ENCODE measurements at places on chromosomes 1 and 21.

DNA sequence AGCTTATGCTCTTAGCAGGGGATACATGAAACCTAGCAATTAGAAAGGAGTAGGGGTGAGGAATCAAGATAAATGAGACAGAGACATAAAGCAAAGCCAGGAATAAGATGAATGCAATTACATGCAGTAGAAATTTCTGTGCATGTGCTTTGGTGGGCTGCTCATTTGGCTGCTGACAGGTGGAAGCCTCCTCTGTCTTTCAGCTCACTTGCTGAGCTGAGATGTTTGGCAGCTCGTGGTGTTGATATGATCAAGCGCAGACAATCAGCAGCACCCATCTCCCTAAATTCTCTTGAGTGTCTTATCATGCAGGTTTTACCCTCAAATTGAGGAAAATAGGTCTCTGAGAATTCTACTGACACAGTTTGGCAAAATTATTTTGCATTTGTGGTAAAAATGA lies 108.3 kb upstream of the CD34 start:
- no peak for DNase-seq

DNA sequence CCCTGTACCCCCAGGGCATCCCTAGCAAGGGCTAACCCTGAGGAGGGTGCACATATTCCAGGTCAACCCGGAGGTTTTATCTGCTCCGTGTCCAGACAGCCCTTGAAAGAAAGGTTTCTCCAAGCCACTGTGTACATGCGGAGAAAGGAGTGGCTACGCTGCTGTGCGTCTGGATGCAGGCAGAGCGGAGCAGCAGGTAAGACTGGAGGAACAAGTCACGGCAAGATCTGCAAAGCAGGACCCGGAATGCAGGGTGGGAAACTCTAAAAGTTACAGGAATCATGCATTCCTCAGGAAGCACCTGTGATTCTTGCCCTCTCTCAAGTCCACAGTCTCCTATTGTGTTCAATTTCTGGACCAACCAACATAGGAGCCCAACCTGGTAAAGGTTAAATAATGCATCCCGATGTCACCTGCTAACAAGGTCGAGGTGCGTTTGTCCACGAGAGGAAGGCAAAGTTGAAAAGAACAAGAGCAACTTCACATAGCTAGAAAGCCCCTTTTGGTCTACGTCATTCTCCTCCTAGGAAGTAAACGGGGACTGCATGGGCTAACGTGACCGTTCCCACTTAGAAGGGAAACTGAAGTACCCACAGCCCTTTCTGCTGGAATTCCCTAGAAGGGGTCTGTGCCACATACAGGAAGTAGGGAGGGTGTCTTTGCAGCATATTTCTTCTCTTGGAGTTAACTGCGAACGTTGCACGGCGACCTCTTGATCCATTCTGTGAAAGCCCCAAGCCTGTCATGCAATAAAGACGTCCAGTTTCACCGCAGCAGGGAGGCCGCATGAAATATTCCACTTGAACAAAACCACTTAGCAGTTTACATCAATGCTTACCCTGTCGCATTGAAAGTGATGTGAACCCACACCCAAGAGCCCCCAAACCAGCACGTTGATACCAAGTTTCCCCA lies 5.8 kb downstream of the TIAM1 start:
- no peak for DNase-seq

GRCh38 chr1:34270181-34270580 lies 93.5 kb downstream of the C1orf94 start:
- DNase-seq = no peak

DNA sequence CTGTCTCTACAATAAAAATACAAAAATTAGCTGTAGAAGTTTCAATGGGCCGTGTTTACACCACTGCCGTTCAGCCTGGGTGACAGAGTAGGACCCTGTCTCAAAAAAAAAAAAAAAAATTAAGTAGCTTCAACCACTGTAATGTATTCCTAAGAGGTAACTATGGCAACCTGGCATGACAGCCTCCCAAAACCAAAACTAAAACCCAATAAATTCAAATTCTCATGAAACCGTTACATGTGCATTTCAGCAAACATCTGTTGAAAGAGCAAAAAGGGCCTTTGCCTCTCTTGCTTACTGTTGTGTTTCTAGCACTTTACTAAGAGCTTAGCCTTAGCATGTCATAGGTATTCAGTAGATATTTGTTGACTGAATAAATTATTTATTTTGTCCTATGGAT lies 33.5 kb downstream of the ODR4 start:
- DNase-seq = no peak

DNA sequence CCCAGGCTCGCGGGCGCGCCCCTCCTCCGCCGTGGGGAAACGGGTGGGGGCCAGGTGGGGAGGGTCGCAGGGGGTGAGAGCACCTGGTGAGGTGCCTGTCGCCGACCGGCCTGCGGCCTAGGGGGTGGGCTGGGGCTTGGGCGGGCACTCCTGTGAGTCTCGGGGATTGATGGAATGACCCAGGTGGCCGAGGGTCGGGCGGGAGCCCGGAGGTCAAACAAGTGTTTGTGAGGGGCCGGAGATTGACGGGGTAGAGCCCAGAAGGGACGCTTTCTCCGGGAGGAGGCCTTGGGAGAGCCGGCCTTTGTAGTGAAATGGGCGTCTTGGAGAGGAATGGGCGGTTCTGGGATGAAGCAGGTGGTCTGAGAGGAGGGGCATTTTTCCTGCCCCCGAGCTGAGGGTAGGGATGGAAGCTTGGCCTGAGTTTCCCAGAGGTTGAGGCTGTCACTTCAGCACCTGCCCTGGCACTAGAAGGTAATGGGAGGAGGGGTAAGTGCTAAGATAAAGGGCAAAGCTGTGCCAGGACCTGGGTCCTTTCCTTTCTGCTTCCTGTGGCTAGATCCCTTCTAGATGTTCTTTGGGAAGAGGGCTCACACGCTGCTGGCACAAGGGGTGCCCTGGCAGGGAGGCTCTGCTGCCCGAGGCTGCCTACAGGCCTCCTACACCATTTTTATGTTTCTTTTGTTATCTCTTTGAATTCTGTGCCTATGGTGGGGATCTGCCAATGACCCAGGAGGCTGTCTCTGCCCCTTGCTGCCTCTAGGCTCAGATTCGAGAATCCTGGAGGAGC lies 56.1 kb downstream of the NDUFS5 start:
- no peak for DNase-seq

- DNase-seq = no peak
Measured at GRCh38 chr1:83849191-83850061, 149.5 kb downstream of the TTLL7 start.

DNA sequence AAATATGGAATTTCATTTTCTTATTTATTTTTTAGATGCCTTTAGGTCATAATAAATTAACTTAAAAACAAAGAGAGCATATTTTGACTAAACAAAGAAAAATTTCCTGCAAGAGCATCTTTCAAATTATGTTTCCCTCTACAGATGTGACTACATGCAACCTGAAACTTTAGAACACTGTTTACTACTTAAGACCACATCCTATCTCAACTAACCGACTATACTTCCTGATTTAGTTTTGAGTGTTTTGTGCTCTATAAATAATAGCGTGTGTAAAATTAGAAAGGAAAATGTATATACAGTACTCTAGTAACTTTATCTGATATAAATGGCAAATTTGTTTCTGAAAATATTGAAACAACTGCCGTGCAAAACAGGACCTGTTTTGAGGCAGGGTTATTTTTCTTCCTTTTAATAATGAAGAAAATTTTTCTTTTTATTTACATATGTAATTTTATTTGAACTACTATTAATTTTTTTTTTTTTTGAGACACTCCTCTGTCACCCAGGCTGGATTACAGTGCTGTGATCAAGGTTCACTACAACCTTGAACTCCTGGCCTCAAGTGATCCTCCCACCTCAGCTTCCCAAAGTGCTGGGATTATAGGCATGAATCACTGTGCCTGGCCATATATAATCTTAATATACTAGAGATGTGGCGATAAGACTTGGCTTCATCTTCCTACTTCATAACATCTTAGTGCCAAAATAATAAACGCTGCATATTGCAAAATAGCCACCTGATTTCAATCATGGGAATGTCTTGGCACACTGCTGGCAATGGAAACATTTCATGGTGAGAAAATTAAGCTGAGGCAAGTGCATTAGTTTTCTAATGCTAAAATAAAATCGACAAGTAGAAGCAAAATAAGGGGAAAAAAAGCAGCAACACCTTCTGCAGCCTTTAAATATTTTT lies 12.3 kb downstream of the ZRANB2 start:
- no peak for DNase-seq

DNA sequence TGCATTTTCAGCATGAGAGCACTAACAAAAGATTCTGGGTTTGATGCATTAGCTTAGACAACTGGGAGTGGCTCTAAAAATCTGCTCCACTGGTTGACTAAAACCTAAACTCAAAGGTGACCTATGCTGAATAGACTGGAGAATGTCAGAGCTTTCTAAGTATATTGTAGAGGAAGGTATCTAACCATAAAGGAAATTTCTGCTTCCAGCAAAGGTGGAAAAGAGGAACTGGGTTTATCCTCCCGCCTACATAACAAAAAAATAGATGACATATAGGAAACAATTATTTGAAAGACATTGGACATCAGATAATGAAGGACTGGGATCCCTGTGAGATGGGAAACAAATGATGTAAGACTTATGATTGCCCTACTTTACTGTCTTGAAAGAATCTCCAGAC lies 35.8 kb upstream of the CR2 start:
- no peak for DNase-seq

- no peak for DNase-seq
Measured at GRCh38 chr21:45617021-45617921, 26.3 kb upstream of the PCBP3 start.

DNA sequence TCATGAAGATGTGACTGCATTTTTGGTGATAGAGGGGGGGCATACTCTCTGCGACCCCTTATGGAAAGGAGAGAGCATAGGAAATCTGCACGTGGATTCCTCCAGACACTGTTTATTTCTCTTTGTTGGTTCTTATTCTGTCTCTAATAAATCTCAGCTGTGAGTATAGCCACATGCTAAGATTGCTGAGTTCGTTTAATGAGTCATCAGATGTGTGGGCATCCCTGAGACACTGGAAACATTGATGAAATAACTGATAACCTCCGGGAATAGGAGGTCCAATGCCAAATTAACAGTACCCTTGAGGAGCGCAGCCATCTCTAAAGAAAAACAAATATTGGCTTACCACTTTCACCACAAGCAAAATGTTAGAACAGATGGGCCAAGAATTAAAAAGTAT lies 880.2 kb upstream of the NEGR1 start:
- DNase-seq = no peak

DNA sequence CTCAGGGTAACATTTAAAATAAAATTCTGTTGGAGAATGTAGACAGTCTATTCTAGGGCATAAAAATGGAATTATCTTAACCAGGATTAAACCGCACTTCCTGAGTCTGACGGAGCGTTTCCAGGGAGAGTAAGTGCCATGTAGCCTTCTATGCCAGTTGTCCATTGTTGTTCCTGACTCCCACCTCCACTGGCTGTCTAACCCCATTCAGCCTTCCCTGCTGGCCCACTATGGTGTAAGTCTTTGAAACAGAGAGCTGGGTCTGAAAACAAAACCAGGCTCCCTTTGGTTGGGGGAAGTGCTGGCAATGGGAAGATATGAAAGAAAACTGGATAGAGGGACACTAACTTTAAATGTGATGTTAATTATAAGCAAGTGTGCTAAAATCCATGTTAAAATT lies 71.2 kb upstream of the CNN3 start:
- no peak for DNase-seq

- DNase-seq = no peak
Measured at GRCh38 chr1:33161061-33161681, 20.7 kb downstream of the TRIM62 start.

- DNase-seq = peak; percentile 67
Measured at GRCh38 chr21:41752231-41752681, 14.6 kb downstream of the RIPK4 start.

DNA sequence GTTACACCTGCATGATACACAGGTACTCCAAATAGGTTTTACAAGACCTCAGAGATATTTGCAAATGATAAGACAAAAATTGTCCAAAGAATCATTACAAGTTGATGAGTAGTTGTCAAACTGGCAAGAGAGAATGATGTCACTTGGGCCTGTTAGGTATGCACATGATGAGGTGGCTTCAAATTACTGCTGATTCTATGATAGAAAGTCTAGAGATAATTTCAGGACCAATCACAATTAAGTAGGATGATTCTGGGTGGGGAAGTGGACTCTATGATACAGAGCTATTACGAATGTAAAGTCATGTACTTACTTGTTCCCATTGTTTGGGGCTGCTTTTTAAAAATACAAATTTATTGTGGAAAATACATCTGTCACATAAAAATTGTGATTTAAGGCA lies 5.2 kb upstream of the SPRR1B start:
- DNase-seq = no peak

- no peak for DNase-seq
Measured at GRCh38 chr1:198682850-198683249, 44.0 kb downstream of the PTPRC start.

DNA sequence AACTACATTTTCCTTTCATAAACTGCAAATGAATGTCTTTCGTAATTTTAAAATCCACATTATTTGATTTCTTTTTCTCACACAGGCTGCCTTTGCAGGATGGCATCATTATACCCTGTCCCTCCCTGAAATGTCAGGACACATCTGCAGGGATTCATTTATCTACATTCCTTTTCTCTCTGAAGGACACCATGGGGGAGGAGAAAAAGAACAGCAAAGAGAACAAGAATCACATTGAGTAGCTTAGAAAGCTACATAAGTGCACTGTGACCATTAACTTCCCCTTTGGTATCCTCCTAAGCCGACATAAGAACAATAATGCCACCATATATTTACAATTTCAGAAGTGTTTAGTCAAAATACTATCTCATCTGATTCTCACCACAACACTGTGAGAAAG lies 129.5 kb downstream of the PIGK start:
- no peak for DNase-seq

DNA sequence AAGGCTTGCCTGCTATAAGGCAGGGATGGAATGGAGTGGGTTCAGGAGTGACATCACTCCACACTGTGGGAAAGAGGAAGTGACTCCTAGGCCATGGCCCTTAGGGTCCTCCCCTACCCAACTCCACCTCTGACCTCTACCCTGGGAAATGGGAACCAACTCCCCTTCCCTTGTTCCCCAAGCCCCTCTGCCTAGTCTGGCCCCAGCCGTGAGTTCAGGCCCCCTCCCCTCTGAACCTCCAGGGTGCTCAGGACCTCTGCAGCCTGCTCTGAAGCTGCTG lies 3.8 kb upstream of the GUCA2A start:
- no peak for DNase-seq

GRCh38 chr21:32994305-32994704 lies 31.4 kb upstream of the OLIG2 start:
- DNase-seq = peak; percentile 12

GRCh38 chr21:28604946-28605537 lies 387.6 kb downstream of the LTN1 start:
- no peak for DNase-seq

GRCh38 chr1:39159224-39160036 lies 45.1 kb upstream of the MACF1 start:
- peak; percentile 48 for DNase-seq

DNA sequence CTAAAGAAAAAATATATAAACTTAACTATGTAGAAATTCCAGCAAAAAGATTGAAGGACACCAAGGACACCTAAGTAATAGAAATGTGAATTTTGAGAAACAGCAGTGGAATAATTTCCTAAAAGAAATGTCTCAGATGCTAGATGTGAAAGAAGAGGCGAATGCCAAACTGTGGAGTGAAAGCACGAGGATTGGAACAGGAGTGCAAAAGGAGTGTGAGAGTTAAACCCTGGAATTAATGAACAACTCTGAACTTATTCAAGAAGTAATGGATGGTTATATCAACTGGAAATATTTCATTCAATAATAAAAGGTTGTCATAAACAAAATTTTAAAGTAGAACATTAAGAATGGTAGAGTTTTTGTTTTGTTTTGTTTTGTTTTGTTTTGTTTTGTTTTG lies 78.5 kb upstream of the SGIP1 start:
- no peak for DNase-seq

- no peak for DNase-seq
Measured at GRCh38 chr1:12521096-12521495, 96.9 kb downstream of the DHRS3 start.

Measured in Caki2 (cell line).